ENCODE measurements at places on chromosomes 2 and 18.

DNA sequence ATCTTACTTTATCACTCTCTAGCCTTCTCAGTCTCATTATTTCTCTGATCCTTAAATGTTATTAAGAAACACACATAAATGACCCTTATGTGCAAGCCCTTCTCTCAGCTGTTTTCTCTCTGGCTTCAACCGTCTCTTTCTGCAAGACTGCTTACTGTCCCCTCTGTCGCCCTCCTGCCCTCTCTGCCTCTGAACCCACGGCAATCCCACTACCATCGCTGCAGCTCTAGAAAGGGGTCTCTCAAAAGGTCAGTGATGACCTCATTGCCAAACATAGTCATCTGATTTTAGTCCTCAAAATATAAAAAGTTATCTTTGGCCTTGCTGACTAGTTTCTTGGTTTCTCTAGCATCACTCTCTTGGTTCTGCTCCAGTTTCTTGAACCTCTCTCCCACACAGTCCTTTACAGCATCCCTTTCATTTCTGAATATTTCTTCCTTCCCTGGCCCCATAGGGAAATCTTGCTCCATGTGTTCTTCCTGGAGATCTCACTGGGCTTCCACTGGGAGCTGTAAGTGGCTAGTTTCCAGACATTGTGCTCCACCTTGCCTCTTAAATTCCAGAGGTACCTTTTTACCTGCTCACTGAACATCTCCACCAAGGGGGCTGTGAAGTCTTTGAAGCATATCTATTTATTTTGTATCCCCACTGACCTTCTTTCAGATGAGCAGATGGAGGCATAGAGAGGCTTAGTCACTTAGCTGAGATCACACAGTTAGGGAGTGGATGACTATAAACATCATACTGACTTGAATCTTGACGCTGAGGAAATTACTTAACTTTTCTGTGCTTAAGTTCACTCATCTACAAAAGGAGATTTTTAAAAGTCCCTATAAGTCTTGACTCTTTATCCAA lies 96.2 kb downstream of the PDE1A start:
- no peak for DNase-seq

- DNase-seq: no peak
Measured at GRCh38 chr2:184272056-184272455, 326.3 kb upstream of the ZNF804A start.

- DNase-seq: no peak
Measured at GRCh38 chr2:23178396-23178795, 206.6 kb upstream of the KLHL29 start.

GRCh38 chr18:77359561-77360314 lies 110.1 kb downstream of the GALR1 start:
- DNase-seq: no peak

- DNase-seq: no peak
Measured at GRCh38 chr2:27960237-27960912, 69.8 kb downstream of the BABAM2 start.

DNA sequence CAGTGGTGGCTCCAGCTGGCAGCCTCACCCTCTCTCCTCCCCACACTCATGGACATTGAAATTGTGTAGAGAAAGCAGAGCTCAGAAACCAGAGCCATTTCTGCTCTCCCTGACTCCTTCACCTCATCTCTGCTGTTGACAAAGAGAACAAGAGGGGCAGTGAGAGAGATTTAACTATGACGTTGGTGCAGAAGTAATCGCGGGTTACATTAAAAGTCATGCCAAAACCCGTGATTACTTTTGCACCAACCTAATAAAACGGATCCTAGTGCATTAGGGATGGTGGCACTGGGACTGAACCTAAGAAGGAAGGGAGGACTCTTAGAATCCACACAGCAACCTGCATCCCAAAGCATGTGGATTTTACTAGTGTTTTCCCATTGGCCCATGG lies 113.3 kb upstream of the CDC42EP3 start:
- DNase-seq: no peak

- no peak for DNase-seq
Measured at GRCh38 chr2:71815701-71816474, 331.8 kb downstream of the CYP26B1 start.

DNA sequence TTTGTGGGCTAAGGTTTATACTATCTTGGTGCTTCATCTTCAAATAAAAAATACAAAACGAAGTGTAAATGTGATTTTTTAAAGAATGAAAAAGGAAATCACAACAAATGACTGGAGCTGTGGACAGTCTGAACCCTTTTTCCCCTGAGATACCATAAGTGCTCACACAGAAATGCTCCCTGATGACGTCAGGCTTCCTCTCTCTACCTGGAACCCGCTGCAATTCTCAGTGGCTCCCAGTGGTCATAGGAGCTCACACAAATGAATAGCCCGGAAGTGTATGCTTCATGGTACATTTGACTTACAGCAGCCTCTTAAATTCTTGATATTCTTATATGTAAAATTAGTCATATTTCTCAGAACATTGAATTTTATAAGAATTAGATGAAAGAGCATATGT lies 249.7 kb upstream of the GYPC start:
- DNase-seq: no peak

DNA sequence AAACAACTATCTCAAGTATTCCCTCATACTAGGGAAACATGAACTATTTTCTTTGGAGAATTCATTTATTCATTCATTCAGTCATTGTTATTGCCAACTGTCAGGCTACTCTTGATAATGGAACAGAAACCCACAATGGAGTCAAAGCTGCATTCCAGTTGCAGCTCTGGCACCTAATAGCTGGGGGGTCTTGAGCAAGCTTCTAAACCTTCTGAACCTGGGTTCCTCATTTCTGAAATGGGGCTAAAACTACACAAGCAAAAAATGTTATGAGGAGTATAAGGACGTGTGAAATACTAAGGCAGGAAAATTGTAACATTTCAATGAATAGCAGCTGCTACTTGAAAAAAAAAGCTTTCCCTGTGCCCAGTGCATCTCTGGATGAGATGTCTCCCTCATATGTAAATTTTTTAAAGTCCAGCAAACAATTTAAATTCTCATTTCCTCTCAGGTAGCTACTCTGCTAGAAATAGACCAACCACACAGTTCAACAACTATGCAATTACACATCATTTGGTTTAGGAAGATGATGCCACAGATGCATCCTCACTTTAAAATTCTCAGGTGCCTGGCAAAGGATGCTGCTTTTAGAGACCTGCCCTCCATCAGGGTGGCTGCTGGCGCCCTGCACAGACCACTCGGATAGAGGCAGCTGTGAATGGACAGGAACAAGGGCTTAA lies 38.5 kb downstream of the SPRED2 start:
- no peak for DNase-seq
